ENCODE measurements at places on chromosomes 6 and 20.
A peak's percentile ranks its signal among the peaks of the same experiment; 100 is the strongest.

DNA sequence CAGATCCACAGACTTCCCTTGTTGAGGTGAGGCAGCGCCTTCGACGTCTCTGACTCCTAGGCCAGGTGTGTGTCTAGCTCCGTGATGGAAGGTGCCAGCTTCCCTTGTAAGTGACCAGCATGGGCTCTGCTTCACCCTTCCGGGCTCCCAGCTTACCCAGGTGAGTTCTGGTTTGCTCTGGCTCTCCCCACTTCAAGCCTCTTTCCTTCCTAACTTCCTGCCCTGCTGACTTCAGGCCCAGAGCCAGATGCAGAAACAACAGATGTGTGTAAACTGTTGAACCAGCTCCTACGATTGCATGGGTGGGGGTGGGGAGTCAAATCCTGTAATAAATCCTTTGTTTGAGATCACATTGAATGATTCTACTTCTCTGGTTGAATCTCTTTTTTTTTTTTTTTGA is 51.6 kb upstream of the BMP6 start:
- DNase-seq, result no peak

- DNase-seq, result no peak
Observed at GRCh38 chr6:170292407-170293158, 1.7 kb upstream of the DLL1 start.

GRCh38 chr6:132365281-132365907 is 35.9 kb downstream of the MOXD1 start:
- DNase-seq, result no peak

DNA sequence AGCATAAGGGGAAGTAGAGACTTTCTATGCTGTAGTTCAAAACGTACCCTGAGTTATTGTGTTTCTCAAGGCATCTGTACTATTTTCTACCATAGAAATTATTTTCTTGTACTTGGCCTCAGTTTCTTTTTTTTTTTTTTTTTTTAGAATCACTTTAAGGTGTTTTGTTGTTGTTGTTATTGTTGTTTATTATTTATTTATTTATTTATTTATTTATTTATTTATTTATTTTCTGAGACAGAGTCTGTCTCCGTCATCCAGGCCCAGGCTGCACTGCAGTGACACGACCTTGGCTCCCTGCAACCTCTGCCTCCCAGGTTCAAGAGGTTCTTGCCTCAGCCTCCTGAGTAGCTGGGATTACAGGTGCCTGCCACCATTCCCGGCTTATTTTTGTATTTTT is 179.1 kb downstream of the GRIK2 start:
- no peak for DNase-seq

GRCh38 chr20:13220194-13220903 is 725 bp upstream of the ISM1 start:
- peak; percentile 84 for DNase-seq

GRCh38 chr6:148455225-148455624 is 112.6 kb downstream of the SASH1 start:
- DNase-seq, result no peak

DNA sequence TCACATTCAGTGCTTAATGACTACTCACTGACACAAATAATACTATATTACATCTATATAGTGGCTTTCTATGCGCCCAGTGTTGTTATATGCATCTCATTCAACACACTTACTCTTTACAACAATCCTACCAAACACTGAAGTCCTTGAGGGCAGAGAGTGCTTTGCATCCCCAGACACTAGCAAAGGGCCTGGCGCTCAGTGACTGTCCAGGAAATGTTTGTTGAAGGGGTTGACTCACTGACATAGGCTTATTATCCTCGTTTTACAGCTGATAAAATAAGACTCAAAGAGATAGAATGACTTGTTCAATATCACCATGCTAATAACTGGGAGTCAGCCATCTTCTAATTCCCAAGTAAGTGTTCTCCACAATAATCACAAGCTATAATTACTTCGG is 163.3 kb downstream of the ARHGAP18 start:
- no peak for DNase-seq

GRCh38 chr6:30884521-30885480 is 482 bp downstream of the DDR1 start:
- DNase-seq, result peak; percentile 42

DNA sequence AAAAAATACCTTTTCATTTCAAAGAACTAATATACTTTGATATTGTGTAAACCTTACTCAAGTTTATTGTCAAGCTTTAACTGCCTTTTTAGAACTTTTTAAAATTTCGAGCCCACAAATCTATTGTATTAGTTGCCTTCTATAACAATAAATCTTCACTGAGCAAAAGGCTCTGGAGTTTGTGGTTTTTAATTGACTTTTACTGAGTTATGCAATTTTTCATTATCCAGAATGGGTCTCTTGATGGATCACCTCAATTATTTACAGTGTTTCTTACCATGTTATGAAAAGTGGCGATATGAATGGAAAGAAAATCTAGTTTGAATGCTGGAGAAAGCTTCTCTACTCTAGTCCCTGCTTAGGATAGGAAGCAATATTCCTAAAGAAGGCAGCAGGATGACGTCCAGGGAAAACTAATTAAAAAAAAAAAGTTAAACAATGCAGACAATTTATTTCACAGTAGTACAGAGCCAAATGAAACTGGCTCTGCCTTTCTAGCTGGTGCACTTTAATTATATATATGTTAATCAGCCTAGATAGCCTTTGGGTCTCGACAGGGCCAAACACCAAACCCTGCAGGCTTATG is 5.0 kb downstream of the ID4 start:
- no peak for DNase-seq
